Smooth muscle cell of trachea (primary cell): ENCODE measurements at places on chromosomes 7 and 10. TPM values are rescaled to one million over a fixed set of nuclear protein-coding genes. Genes with fewer than 3 reads are reported as not detected.

RBP3 gene
- total RNA-seq = not detected in 2 replicates

CCDC172 gene
- total RNA-seq = not detected in 2 replicates

CRTAC1 gene
- total RNA-seq = not detected in 2 replicates

PDE1C gene
- 0.29 and 0.50 TPM in 2 replicates for total RNA-seq

CREB5 gene
- 37.7 and 48.1 TPM in 2 replicates for total RNA-seq

CDH23 gene
- total RNA-seq = 0.17 and 0.29 TPM in 2 replicates
